ENCODE measurements at places on chromosomes 4 and X.

GRCh38 chr4:24683116-24683515 lies 98.8 kb upstream of the DHX15 start:
- DNase-seq, result no peak

GRCh38 chrX:3548765-3549391 lies 164.6 kb downstream of the PRKX start:
- no peak for DNase-seq

- DNase-seq, result no peak
Measured at GRCh38 chr4:153931804-153932203, 142.9 kb upstream of the SFRP2 start.

DNA sequence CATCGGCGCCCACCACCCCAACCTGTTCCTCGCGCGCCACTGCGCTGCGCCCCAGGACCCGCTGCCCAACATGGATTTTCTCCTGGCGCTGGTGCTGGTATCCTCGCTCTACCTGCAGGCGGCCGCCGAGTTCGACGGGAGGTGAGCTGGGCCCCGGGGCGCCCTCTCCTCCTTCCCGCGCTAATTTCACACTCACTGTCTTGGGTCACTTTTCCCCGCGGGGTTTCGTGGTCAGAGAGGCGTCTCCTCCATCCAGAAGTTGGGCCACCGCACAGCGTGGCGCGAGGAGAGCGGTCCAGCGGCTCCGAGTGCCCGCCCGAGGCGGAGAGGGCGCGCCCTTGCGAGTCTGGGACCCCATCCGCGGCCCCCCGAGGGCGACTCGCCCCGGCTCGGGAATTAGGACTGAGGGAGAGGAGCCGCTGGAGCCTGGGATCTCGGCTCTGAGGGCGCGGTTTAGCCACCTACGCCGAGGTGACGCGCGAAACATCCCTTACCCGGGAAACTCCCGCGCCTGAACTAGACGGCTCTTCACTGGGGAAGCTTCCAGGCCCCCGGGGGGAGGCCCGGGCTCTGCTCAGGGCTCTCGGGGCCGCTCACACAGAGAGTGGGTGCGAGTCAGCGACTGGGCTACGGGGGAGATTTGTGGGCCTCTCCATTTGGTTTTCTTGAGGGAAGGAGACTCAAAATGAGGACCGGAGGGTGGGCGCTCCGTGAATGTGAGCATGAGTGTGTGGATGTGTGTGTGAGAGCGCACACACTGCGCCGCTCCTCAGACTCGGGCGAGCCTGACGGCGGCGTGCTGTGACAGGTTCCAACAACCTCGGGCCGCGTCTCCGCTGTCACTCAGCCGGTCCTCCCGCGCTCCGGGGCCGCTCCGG lies 551 bp downstream of the NPNT start:
- no peak for DNase-seq

DNA sequence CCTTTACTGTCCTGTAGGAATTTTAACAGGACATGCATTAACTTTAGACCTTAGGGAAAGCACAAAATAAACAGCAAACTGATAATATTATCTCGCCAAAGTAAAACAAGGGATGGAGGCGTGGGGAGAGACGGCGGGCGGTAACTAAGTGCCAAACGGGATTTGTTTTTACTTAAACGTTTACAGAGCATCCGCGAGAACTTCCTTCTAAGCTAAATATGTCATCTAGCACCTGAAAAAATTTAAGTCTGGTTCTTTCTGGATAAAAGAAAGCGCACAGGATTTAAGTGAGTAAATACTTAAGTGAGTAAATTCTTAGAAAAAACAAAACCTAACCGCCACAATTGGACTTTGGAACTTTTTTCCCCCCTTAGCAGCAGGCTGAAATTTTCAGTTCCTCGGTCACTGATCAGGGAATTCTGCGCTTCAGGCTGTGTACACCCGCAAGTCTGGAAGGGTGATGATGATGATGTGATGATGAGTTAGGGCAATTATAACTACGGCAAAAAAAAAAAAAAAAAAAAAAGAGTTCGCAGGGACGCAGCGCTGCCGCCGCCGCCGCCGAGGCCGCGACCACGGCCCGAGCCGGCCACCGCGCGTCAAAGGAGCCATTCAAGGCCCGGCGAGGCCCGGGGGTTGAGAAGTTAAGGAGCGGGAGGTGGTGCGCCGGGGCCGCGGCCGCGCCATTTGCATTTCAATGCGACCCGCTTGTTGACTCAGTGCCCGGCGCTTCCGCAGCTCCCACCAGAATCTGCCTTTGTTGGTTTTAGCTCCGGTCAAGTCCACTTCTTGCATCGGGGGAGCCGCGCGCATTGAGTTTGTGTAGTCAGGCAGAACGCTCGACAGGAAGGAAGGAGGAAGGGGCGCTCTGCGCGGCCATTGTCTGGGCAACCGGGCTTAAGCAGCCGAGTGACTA lies 108.8 kb downstream of the SPRY1 start:
- DNase-seq, result peak; percentile 25
